ENCODE measurements at places on chromosomes 7 and 10.

DNA sequence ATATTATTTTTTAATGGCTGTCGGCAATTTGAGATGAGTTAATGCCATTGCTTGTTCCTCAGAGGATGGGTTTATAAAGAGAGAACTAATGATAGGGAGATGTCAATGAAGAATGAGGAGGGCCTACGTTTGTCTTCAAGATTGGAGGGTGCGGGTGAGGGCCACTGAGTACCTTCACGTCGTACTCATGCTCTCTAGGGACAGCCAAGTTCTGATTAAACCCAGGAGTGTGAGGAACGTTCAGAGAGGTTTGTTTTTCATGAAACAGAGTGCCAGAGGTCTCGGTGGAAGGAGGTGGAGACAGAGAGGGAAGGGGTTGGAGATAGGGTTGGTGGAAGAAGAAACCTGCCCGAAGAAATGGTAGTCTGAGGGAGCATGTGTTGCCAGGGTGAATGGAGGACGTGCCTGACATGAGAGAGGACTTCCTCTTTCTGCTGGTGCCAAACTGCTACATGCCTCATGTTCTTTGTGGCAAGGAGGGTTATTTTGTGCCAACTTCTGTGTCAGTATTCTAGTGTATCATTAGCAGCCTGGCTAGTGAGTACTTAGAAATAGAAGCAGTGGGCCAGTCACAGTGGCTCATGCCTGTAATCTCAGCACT, 8.9 kb downstream of the DHTKD1 start:
- no peak for DNase-seq

DNA sequence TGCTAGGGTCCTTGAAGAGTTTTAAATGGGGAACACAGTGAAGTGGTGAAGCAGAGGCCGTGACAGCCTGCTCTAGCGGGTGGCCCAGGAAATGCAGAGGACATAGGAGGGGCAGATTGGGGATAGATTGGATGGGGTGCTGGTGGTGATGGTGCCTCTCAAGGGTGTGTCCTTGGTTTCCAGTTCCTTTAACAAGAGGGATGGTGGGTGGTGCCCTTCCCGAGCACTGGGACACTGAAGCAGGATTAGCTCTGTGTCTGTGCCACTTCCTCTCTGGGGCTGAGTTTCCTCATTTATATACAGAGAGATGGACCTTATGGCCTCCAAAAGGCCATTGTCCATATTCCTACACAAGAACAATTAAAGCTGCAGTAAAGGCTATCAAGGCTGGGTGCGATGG, 285.5 kb downstream of the TCF7L2 start:
- DNase-seq, result no peak

DNA sequence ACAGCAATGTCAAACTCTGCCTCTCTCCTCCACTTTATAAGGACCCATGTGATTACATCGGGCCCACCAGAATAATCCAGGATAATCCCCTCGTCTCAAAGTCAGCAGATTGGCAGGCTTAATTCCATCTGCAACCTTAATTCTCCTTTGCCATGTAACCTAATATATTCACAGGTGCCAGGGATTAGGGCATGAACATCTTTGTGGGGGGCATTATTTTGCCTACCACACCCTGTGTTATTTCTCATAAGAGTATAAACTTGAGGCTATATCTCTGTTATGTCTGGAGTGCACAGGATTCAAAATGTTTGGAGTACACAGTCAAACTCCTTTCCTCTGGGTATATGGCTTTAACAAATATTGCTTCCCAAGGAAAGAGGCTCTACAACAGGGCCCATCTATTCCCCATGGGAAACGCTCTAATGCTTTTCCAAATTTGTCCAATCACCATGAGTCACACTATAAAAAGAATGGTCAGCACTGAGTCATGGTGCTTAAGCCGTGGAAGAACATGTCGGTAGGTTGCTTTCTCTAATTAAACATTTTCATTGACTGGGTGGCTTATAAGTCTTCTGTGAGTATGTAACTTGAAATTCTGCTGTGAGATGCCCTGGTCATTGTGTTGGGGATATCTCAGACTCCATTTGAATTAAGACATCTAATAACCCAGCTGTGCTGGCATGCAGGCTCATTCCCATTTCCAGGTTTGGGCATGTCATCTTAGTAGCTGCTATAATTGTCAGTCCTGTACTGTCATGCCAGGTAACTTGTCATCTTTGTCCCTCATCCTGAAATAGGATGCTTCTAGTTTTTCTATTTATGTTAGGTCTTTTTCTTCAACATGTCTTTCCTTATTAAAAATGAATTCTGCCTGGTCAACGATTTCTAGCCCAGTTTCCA, 11.5 kb upstream of the AKR1B10 start:
- no peak for DNase-seq

DNA sequence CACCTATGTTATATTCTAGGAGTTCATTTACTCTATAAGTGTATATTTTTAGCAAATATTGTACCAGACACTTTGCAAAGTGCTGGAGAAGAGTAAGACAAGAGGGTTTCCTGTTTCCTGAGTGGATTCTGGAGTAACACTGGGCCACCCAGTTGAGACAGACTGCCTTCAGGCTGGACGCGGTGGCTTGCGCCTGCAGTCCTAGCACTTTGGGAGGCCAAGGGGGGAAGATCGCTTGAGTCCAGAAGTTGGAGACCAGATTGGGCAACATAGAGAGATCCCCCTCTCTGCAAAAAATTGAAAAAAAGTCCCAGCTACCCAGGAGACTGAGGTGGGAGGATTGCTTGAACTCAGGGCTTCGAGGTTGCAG, 772 bp upstream of the ZSCAN25 start:
- DNase-seq, result no peak

GRCh38 chr7:46603780-46604179, 682.7 kb upstream of the IGFBP3 start:
- no peak for DNase-seq

DNA sequence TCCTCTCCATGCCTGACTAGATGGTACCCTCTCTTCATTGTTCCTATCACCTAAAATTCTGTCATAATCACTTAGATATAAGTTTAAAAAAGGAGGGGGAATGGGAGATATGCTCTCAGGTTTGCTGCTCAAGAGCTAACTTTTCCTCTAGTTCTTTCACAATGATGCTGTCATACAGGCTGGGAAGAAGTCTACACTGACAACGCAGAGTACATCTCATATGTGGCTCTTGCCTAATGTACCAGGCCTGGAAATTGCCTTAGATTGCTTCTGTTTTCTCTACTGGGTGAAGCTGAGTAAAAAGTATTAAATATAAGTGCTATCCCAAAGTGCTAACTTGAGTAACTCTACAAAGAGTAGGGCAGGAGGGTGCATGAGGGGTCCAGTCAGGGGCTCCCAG, 43.8 kb upstream of the BET1 start:
- no peak for DNase-seq

Measured in CD8-positive, alpha-beta memory T cell (primary cell).